ENCODE measurements at places on chromosomes 5 and 9.

GRCh38 chr5:68443091-68443490, 227.5 kb downstream of the PIK3R1 start:
- no peak for DNase-seq

DNA sequence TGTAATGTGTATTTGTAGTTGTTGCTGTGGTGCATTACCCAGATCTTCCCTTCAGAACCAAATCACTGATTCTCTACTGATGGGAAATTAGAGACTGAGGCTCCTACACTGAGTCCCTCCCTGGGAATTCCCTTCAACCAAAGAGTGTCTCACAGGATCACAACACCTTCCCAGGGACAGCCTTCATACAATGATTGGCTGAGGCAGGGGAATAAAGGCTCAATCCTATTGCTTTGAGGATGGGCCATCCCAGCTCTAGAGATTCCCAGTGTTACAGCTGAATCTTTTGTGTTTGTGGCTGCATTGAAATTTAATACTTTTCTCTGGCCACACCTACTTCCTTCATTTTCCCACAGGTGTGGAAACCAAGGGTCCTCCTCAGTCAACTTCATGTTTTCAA, 96.4 kb upstream of the ELL2 start:
- DNase-seq, result no peak

- no peak for DNase-seq
These were observed 190.9 kb downstream of the FSTL4 start for GRCh38 chr5:133421394-133421793.

GRCh38 chr5:132690156-132690555, 16.4 kb downstream of the IL4 start:
- no peak for DNase-seq

- DNase-seq, result no peak
These were observed 9.7 kb downstream of the TERT start for GRCh38 chr5:1285141-1285540.

DNA sequence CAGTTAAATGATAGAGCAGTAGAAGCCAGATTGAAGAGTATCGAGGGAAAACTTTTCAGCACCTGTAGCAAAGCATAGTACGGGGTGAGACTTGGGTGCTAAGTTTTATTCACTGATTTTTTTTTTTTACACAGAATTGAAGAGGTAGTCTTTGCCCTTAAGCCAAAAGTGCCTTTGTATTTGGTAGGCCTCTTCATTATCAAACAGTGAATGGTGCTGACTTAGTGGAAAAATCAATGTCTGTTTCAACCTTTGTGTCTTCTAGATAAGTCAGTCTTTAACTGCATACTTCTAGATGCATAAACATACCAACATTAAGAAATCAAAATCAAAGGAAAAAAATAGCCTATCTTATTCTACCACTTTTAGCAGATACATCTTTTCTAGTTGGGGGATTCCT, 13.7 kb downstream of the RNF14 start:
- DNase-seq, result no peak

DNA sequence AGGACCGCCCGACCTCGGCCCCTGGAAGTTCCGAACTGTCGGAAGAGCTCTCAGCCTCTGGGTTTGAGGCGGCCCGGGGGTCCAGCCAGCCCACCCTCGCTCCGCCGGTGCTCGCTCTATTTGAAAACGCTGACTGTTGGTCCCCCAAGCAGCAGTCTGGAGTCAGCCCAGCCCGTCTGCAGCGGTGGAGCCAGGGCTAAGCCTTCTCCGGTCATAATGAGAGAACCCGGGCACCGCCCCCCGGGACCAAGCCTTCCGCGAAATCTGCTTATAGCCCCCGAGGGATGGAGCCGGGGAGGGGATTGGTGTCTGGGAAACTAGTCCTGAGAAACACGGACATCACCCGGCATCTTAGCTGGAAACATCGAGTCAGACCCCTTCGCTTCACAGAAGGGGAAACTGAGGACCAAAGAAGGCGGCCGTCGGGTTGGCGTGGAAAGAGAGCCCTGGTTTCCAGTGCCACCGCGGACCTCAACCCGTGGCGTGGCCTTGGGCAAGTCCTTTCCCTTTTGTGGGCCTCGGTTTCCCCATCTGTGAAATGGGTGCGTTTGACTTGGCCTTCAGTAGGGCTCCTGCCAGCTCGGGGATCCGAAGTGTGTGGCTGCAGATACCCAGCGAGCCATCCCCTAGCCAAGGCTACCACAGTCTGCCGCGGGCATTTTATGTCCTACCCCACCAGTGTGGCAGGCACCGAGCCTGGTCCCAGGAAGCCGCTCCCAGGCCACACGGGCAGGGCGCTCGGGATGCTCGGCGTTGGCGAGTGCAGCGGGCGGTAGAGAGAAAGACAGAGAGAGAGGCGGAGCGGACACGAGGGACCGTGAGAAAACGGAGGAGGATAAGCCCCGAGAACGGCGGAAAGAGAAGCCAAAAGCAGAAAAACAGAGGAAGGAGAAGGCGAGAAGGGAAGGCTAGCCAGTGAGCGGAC, 857 bp downstream of the ADAM19 start:
- DNase-seq, result no peak

DNA sequence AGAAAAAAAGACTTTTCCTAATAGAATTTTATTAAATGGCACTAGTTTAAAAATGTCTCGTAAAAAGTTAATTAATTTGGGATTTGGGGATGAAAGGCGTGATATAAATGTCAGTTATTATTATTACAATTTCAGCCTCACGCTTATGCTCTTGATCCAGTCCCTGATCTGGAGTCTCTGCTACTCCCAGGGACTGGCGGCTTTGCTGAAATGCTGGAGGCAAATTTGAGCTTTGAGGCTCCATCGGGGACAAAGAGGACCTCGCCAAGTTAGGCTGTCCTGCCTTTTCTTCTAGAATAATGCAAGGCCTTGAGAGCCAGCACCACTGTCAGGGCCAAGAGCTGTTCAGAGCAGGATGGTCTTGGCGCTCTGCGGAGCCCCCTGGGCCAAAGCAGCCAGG, 69.7 kb downstream of the ZNF618 start:
- DNase-seq, result no peak

GRCh38 chr9:98216391-98216790, 24.0 kb upstream of the CORO2A start:
- no peak for DNase-seq
